ENCODE measurements at places on chromosomes 2 and 18.
A peak's percentile ranks its signal among the peaks of the same experiment; 100 is the strongest.

DNA sequence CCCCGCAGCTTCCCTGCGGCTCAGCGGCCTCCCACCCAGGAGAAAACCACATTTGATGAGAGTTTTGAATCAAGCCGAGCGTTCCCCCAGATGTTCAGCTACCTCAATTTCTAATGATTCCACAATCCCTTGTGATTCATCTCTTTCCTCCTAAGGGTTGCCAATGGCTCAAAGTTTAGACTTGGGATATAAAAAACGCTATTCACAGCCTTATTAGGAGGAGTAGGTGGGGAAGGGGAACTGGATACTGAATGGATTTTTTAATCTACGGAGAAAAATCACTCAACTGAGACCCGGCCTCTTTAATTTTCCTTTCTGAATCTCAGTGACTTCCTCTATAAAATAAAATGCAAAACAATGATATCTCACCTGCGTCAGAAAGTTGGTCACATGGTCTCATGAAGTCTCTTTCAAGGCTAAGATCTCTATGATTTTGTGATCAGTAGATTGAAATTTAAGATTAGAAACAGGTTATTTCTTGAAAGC, 192.6 kb upstream of the TCF4 start:
- no peak overlapping the region for H3K27ac ChIP-seq
- DNase-seq, result no peak
- H3K27me3 ChIP-seq, result peaks cover 15% of the 10 kb centered on the region

GRCh38 chr2:67950018-67950417, 112.8 kb downstream of the C1D start:
- no peaks in the 10 kb centered on the region for H3K36me3 ChIP-seq
- no peak overlapping the region for H3K4me3 ChIP-seq
- H3K27ac ChIP-seq, result no peak overlapping the region
- H3K4me1 ChIP-seq, result peaks cover 5% of the 10 kb centered on the region

- DNase-seq, result no peak
- peaks cover 4% of the 10 kb centered on the region for H3K27me3 ChIP-seq
- H3K4me1 ChIP-seq, result peaks cover 13% of the 10 kb centered on the region
- H3K36me3 ChIP-seq, result peaks cover 19% of the 10 kb centered on the region
- peak overlapping the region; percentile 67 for H3K27ac ChIP-seq
These were observed 34.1 kb upstream of the STAT1 start for GRCh38 chr2:191048073-191048472.

DNA sequence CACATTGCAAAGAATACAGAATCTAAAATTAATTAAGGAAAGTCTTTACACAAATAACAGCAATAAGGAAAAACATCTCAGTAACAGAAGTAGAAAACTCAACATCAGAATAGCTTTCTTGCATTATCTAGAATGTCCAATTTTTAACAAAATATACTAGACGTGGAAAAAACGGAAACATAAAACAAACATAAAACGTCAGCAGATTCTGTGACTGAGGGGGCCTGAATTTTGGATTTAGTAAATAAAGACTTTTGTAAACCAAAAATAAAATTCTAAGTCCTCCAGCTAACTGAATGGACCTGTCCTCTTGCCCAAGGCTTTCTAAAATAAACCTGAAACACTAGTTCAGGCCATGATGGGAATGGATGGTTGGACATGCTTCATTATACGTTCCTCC, 773.5 kb upstream of the LRRTM1 start:
- no peaks in the 10 kb centered on the region for H3K4me1 ChIP-seq
- no peak overlapping the region for H3K4me3 ChIP-seq
- no peaks in the 10 kb centered on the region for H3K27me3 ChIP-seq
- no peak overlapping the region for H3K27ac ChIP-seq
- no peak for DNase-seq
- no peaks in the 10 kb centered on the region for H3K36me3 ChIP-seq

GRCh38 chr2:37674946-37675345, 3.5 kb upstream of the CDC42EP3 start:
- peaks cover 13% of the 10 kb centered on the region for H3K27me3 ChIP-seq
- peak overlapping the region; percentile 51 for H3K27ac ChIP-seq
- H3K4me1 ChIP-seq, result peaks cover 32% of the 10 kb centered on the region
- no peak for DNase-seq
- no peak overlapping the region for H3K4me3 ChIP-seq
- H3K36me3 ChIP-seq, result no peaks in the 10 kb centered on the region

- no peak overlapping the region for H3K27ac ChIP-seq
- H3K36me3 ChIP-seq, result peaks cover 3% of the 10 kb centered on the region
- DNase-seq, result no peak
- no peaks in the 10 kb centered on the region for H3K4me1 ChIP-seq
- no peaks in the 10 kb centered on the region for H3K27me3 ChIP-seq
These were observed 689.8 kb upstream of the NXPH2 start for GRCh38 chr2:139469985-139470384.

Data from immature natural killer cell (primary cell).